Osteoblast (primary cell): ENCODE measurements at places on chromosomes 4 and X. TPM values are rescaled to one million over a fixed set of nuclear protein-coding genes. Genes with fewer than 3 reads are reported as not detected.

DNA sequence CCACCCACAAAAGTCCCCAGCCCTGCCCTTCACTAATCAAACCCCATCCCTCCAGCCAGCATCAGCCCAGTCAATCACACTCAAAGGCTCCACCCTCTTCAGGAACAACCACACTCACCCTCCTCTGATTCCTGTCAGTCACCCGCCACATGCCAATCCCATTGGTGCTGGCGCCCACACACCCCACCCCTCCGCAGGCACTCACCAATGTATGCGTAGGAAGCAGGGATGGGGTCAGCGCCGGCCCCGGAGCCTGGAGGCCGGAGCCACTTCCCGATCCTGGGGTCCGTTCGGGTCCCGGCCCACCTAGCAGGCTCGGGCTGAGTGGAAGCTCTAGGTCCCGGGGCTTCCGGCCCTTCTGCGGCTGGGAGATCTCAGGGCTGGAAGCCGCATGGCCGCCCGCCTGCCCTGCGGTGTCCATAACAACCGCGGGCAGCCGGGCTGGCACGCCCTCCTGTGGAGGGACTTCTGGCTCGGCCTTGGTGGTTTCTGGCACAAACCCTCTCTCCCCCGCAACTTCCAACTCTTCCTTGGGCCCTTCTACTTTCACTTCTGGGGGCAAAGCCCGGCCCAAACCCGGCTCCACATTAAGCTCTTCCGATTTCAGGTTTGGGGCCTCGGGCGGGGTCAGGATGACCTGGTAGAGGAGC lies 7.9 kb upstream of the CFP start:
- peak; percentile 94 for DNase-seq

DNA sequence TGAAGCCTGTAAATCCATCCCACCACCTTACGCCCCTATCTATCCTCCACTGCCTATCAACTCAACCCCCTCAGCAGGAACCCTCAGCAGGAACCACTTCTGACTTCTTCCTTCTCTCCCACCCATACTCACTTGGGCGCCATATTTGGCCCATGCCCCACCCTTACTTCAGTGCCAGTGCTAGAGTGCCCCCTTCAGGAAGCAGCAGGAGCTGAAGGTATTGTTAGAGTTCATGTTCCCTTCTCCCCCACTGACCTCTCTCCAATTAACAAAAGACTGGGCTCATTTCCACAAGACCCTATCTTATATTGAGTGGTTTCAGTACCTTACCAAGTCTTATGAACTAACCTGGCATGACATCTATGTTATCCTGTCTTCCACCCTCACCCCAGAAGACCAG lies 363.1 kb upstream of the SLIT2 start:
- DNase-seq: peak; percentile 35

The ADH1C gene
- total RNA-seq: 0.59 and 0.72 TPM in 2 replicates

DNA sequence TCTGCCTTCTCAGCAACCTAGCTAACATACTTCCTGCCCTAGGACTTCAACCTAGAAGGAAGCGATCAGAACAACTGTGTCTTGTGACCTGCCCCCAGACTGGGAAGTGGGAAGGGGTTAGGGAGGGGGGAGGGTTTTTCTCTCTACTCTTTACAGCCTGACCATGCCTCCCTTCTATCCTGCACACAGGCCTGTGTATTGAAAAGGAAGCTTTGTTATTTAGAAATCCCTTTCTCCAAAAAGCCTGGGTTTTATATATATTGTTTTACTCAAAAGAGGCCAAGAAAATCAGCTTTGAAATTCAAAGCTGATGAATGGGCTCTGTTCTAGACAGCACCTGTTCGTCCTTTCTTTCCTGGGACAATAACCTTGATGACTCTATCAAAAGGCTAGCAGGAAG lies 35.2 kb upstream of the SMS start:
- DNase-seq: no peak

The GABRE gene
- total RNA-seq: 32.1 and 33.3 TPM in 2 replicates

The LNX1 gene
- total RNA-seq: 6.2 and 9.8 TPM in 2 replicates

- peak; percentile 36 for DNase-seq
Measured at GRCh38 chr4:7587433-7588405, 153.0 kb upstream of the PSAPL1 start.

The SMR3B gene
- not detected in 2 replicates for total RNA-seq

- no peak for DNase-seq
Measured at GRCh38 chrX:19790829-19791228, 96.6 kb downstream of the SH3KBP1 start.

DNA sequence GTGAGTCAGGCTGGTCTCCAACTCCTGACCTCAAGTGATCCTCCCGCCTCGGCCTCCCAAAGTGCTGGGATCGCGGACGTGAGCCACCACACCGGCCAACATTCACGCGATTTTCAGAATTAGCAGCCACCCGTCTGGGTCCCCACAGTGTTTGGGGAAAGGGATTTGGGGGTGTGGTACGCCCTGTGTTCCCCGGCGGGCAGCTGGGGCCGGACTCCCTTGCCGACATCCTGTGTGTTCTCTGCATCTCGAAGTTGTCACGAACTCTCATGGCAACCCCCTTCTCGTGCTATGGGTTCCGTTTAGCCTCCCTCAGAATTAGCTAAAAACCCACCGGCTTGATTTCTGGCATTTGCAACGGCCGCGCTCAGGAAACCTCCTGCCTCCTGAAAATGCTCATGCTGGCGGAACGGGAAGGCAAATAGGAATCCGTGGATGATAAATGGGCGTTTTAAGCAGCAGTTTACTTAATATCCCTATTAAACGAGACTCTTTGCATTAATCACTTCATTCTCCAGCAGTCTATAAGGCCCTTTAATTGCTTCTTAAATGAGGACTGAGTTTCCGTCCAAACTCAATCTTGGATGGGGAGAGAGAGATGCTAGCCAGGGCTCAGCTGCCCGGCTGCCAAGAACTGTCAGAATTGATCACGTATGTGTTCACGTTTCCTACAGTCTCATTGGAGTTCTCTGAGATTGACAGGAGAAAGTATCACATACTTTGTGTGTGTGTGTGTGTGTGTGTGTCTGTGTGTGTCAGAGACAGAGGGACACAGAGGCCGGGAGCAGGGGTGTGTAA lies 78.9 kb upstream of the PPP2R3B start:
- DNase-seq: peak; percentile 85

DNA sequence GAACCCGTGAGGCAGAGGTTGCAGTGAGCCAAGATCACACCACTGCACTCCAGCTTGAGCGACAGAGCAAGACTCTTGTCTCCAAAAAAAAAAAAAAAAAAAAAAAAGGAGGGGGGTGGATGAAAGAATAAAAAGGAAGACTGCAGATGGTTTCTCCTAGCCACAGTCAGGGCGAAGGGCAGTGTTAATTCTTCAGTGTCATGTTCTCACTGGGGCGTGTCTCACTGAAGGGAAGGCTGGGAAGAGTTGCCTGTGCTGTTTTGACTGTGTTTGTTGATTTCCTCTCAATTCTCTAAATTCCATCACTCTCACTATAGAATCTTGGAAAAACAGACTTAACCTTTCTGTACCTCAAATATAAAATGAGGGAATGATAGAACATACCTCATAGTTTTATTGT lies 71.6 kb upstream of the DHX15 start:
- DNase-seq: no peak

The ANXA5 gene
- 1,038 and 1,166 TPM in 2 replicates for total RNA-seq

DNA sequence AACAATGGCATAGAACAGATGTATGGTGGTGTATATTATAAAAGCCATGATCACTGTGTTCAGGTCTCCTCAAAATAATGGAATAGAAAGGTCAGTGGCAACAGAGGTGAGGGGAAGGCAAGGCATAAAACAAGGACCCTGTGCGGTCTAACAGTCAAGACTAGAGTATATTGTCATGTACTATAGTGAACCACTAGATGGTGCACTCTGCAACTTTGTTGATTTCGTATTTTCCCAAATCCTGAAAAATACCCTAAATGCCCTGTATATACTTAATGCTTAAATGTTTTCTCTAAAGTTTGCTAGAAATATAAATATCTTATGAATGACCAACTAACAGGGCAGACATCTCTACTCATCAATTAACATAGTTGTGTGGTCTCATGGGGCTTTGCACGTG lies 453.0 kb downstream of the PCDH11X start:
- DNase-seq: peak; percentile 18

- DNase-seq: peak; percentile 52
Measured at GRCh38 chrX:39764441-39764914, 333.3 kb downstream of the BCOR start.

The SPOCK3 gene
- total RNA-seq: not detected in 2 replicates

GRCh38 chrX:148498067-148498466 lies 2.4 kb upstream of the AFF2 start:
- no peak for DNase-seq

DNA sequence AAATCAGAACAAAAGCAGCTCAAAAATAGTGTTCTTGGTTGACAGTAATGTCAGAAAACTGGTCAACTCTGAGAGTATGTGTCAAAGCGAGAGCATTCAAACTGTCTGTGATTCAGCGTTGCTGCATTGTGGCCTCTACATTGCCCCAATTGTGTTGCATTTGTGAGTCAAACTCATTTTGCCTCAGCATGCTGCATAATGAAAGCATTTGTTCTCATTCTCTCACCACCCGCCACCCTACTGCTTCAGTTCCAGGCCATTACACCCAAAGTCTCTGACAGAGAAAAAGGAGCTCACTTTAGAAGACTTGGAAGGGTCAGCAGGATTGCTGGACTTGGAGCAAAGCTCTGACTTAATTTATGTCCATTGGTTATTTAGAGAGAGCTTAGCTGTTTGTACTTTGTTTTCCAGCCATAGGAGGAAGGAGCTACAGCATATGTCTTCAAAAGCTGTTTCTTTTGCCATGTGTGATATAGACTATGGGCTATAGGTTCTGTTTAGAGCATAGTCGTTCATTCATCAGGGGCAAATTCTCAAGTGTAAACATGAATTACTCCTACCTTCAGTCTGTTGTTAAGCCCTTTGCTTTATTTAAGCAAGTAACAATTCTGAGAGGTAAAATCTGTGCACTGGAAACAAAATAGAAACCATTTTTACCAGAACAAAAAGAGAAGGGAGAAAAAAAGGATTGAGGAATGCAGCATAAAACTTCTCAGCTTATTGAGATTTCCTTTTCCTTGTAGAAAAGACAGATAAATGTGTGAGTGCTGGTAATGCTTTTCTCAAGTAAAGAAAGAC lies 153.4 kb upstream of the ANK2 start:
- no peak for DNase-seq

DNA sequence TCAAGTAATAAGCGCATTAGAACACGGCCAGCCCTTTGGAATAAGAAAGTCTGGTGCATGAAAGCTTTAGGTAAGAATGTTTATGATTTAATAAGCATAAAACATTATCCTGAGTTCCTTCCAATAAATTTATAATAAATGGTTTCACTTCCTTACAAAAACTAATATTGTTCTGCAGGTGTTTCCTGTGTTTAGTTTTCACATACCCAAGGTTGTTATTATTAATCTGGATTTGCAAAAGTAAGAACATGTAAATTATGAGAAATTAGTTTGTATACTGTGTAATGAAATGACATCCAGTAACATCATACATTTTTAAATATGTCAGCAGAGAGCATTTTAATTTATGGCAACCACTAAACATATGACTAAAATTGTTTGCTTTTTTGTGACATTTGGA lies 72.1 kb downstream of the BANK1 start:
- no peak for DNase-seq

- no peak for DNase-seq
Measured at GRCh38 chrX:85026170-85026569, 22.5 kb downstream of the APOOL start.
